Mesothelial cell of epicardium (in vitro differentiated cells): ENCODE measurements at places on chromosomes 7 and 10. TPM values are rescaled to one million over a fixed set of nuclear protein-coding genes. Genes with fewer than 3 reads are reported as not detected.

- DNase-seq = no peak
These were observed 107.5 kb upstream of the JCAD start for GRCh38 chr10:30166929-30167328.

- no peak for DNase-seq
These were observed 266.3 kb downstream of the PPP1R3A start for GRCh38 chr7:113652501-113652900.

- DNase-seq = no peak
These were observed 33.8 kb downstream of the TPST1 start for GRCh38 chr7:66238773-66239466.

The OR9A2 gene
- total RNA-seq = 0.29 to 0.42 TPM (median 0.33 TPM) in 3 replicates

DNA sequence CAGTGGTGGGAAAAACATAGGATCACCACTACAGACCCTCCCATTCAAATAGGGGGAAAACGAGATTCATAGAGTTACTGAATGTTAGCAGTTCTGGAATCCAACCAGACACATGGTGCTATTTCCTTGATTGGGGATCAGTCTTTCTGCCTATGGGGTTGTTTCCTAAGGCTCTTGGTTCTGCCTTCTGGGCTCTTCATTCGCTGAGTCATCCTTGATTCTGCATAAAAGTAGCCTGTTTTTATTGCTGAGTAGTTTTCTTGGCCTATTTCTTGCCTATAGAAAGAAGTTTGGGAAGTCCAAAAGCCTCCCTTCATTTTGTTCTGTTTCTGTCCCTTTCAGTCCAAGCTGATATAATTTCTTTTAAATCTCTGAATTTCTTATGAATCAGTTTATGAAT, 99.3 kb upstream of the OIT3 start:
- no peak for DNase-seq

The SPDYE8 gene
- total RNA-seq = 0.11 TPM in 1 of 3 replicates, not detected in the others

The EBLN1 gene
- not detected in 3 replicates for total RNA-seq

The COL1A2 gene
- total RNA-seq = 2,538 to 2,739 TPM (median 2,734 TPM) in 3 replicates

DNA sequence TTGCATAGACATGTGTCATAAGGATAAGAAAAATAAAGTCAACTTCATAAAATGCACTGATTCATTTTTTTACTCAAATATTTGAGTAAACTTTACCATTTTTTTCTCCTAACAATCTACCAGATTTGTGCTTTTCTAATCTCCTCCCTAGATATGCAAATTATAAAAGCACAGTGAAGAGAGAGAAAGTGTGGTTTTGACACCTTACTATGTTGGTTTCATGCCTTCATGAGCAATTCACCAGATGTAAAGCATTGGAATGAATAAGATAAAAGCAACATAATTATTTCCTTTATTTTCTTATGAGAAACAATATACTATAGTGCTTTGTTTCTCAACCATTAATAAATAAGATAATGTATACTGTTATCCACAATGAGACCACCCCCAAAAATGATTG, 432.5 kb upstream of the PCDH15 start:
- DNase-seq = no peak

GRCh38 chr10:8840356-8840755, 785.9 kb downstream of the GATA3 start:
- no peak for DNase-seq

The ANLN gene
- 30.0 to 31.2 TPM (median 30.5 TPM) in 3 replicates for total RNA-seq

DNA sequence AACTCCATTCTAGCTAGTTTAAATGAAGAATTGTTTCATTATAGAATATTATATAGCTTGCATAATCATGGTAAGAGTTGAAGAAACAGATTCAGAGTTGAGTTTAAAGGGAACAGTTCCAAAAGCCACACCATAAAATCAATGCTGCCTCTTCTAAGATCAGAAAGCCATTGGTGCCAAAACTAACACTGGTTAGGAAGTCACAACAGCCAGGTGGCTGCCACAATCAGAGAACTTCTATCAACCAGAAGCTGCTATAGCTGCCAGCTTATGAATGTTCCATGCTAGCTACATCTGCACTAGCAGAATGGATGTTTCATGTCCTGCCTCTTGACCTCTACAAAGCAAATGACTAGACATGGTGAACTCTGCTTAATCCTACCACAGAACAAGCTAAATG, 583.1 kb upstream of the LRRN3 start:
- DNase-seq = no peak

GRCh38 chr7:650339-651031, 76.0 kb upstream of the DNAAF5 start:
- DNase-seq = no peak

DNA sequence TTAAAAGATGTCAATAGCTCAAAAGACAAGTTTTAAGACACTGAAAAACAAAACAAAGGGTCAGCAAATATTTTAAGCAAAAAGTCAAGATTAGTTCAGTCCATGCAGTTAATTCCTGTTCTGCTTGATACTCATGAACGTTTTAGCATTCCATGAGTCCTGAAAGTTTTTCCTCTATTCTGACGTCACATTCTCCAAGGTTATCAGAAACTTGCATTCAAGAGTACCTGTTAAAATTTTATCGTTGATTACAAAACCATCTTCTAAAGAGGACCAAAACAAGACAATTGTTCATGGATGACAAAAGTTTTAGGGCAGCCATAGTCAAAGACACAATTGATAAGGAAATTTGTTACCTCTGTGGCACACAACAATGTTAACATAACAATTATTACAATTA, 52.5 kb upstream of the VOPP1 start:
- no peak for DNase-seq

The CNPY1 gene
- not detected in 3 replicates for total RNA-seq

GRCh38 chr10:49292565-49293207, 6.3 kb upstream of the C10orf71 start:
- no peak for DNase-seq

DNA sequence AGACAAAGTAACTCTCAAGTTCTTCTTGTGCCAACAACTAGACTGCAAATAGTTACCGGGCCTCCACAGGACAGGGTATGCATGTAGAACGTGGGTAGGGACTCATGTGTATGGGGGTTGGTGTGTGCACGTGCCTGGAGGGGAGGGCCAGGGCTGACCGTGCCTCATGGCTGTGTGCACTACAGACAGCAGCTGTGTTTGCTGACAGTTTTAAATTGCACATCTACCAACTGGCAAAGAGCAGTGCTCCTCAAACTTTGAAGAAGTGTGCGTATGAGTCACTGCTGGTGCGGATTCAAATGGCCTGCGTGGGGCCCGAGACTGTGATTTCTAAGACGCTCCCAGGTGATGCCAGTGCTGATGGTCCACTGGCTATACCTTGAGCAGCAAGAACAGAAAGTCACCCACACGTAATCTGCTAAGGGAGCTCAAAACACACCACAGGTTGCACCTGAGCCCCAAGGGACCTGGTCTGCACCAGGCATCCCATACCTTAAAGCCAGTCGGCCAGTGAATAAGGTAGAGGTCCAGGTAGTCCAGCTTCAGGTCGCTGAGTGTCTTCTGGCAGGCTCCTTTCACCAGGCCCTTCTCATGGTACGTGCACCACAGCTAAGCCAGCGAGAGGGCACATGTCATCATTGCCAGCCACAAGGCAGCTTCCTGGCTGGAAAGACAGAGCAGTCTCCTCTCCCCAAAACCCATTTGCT, 8.5 kb downstream of the AKR1B1 start:
- DNase-seq = no peak

DNA sequence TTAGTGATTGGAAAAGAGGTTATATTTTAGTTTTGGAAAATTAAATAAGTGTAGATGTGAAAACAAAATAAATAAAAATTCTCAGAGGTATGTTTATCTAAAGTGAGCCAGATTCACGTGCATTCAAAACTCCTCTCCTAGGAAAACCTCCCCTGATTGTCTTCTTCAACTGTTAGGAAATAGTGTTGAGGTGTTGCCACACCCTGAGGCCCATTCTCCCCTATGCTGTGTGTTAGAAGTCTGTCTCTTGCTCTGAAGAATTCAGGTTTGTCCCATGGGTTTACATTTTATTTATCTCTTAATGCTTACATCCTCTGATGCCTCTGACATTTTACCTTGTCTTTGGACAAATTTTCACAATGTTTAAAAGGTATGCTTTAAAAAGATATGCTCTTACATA, 40.3 kb downstream of the PTPRE start:
- DNase-seq = no peak

The CUEDC2 gene
- 75.0 to 80.5 TPM (median 75.6 TPM) in 3 replicates for total RNA-seq

DNA sequence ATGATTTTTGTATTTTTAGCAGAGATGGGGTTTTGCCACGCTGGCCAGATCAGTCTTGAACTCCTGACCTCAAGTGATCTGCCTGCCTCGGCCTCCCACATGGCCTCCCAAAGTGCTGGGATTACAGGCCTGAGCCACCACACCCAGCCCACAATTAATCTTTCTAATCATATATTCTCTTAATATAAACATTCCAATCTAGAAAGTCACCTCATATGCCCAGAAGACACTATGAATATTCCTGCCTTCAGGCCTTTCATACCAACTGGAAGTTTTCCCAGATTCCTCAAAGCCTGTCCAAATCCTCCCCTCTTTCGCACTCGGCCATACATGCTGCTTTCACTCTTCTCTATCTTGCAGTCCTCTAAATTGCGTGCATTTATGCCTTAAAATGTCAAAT, 32.6 kb downstream of the PDZD8 start:
- DNase-seq = no peak
